NCI-H526 (cell line): ENCODE measurements at places on chromosomes 3 and 15.

GRCh38 chr3:55716611-55717225, 229.6 kb upstream of the WNT5A start:
- no peak for DNase-seq

DNA sequence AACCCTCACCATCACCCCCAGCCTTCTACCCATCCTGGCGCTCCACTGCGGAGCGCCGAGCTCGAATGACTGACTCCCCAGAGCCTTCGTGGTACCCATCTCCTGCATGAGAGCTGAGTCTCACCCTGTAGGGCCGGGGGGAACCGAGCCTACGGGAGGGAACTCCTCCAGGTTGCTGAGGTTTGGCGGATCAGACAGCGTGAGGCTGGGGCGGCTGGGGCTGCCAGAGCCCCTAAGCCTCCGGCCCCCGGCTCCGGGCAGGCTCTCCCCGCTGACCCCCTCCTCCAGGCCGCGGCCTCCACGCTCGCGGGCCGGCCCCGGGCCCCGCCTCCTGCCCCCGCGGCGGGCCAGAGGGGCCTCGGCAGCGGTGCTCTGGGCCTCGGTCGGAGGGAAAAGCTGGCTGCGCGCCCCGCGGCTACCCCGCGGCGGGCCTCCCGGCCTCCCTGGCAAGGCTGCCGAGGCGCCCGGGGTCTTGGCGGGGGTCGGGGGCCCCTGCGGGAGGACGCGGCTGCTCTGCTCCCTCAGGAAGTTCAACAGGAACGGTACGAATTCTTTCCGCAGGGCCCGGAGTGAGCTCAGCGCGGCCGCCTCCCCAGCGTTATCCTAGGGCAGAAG, 643 bp downstream of the CDAN1 start:
- peak; percentile 57 for DNase-seq

DNA sequence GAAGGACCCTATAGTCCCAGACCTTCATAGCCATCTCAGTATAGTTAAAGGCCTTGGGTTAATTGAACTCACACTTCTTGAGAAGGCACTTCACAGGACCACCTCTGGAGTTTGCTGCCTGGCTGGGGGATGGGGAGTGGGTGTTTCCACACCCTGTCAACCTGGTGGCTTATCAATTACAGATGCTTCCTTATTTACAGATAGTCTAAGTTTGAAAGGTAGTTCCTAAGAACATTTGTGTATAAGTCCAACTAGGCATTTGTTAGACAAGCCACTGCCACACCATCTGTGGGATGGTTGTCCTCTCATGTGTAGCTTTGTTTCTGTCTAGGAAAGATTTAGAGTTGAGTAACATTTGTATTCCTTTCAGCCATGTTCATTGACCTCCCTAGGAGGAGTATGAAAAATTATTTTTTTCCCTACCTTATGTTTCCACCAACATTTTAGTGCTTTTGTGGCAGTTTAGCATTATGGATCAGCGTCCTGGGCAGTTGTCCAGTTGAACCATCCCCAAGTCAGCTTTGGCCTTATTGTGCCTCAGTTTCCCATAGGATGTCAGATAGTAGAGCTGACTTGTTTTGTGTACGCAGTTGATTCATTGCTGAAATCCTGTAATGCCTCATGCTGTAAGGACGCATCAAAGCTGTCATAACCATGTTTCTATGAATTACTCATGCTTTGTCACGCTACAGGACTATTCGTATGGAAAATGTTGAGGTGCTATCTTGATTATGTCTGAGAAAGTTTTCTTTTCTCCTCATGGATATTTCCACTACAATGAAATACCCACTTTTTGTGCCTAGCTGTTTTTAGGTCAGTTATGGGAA, 21.2 kb upstream of the SIAH2 start:
- no peak for DNase-seq

DNA sequence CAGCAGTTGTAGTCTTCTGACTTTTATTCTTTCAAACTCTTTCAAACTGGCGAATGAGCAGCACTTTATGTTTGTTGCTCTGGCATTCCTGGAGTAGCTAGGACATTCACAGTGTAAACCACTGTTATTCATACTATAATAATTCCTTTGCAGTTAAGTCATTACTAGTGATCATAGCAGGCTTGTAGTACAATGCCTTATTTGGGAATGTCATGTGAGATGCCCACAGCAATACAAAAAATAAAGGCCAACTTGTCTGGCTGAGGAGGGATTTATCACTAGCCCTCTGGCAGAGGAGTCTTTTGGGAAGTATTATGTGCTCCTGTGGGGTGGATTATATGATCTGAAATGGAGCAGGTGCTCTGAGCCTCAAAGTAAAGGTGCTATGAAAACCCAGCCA, 197.2 kb downstream of the VGLL3 start:
- DNase-seq, result no peak

DNA sequence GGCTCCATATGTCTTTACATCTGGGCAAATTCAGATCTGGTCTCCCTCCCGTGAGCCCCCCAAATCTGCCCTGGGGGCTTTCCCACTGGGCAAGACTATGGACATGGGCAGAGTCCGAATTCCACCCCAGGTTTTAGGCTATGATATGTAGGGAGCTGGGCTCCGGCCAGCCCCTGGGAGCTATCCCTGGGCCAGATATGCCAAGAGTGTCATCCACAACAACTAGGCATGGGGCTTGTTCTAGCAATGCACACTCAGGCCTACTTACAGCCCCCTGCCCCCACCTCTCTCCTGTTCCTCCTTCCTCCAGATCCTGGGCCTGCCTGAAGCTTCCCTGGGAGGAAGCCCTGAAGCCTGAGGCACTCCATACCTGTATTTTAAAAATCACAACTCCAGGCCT, 622 bp downstream of the XIRP1 start:
- no peak for DNase-seq

GRCh38 chr3:99972380-99973104, 141.8 kb downstream of the FILIP1L start:
- no peak for DNase-seq

- DNase-seq, result no peak
These were observed 81.7 kb downstream of the DHX30 start for GRCh38 chr3:47884603-47885002.

DNA sequence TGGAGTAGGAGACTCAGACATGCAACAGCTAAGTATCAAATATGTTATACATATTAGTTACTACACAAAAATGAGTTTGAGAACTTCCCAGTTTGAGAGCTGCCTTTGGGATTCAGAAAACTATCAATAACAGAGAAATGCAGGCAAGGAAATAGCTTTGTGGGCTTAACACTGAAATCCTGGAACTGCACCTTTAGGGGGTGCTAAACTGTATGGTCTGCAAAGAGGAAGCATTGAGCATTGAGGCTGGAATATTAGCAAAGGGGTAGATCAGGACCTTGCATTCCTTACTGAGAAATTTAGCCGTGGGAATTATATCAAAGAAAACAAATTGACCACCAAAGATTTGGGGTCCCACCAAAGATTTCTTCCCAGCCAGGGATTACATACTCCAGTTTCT, 580.0 kb downstream of the ZNF385D start:
- DNase-seq, result peak; percentile 2

DNA sequence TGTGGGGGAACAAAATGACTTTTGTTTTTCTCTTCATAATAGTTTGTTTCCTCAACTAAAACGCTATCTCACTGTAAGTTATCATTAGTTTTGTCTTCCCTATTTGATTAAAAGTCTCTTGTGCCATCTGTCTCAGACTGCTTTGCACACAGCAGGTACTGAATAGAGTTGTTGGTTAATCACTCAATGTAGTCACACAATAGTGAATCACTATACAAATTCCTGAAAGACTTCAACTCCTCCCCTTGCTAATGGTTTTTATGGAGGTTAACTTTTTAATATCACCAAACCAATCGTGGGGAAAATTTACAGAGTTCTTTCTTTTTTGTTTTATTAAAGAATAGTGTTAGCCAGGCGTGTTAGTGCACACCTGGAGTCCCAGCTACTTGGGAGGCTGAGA, 2.6 kb upstream of the NGLY1 start:
- DNase-seq, result no peak

DNA sequence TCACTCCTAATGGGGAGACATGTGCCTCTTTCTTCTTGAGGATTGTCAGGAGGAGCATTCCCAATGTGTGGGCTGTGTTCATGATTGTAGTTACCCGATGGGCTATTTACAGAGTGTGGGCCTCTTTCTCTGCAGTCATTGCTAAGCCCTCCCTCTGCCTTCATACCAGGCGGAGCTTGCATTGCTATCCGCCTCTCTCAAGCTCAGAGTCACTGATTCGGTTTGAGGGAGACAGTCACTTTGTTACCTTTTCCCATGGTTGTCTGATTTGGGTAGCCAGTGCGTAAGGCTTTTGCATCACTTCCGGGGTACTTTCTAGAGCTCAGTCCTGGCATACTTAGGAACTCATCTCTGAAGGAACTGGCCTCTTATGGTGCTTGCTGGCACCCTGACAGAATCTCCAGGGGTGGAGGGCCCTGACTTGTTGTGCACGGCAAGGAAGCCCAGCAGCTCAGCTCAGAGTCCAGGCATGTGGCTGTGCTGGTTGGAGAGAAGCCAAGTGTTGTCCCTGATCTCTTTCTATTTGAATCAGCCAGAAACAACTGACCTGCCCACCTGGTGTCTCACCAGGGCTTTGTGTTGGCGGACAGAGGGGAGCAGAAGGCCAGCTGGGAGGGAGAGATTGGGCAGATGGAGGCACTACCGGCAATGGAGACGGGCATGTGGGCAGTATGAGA, 79.8 kb downstream of the EPHB1 start:
- no peak for DNase-seq

GRCh38 chr15:57237676-57238075, 138.6 kb upstream of the CGNL1 start:
- no peak for DNase-seq

- no peak for DNase-seq
These were observed 23.9 kb upstream of the TMEM108 start for GRCh38 chr3:133014325-133014724.

DNA sequence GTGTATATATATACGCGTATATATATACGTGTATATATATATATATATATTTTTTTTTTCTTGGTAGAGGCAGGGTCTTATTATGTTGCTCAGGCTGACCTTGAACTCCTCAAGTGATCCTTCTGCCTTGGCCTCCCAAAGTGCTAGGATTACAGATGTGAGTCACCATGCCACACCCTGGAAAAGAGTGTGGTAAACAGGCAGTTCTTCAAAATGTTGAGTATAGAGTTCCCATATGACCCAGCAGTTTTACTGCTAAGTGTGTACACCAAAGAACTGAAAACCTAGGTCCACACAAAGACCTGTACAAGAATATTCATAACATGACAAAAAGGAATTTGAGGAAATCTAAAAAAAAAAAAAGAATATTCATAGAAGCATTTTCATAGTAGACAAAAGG, 71.8 kb upstream of the GCNT3 start:
- no peak for DNase-seq
